ENCODE measurements at places on chromosomes 2 and 18.

DNA sequence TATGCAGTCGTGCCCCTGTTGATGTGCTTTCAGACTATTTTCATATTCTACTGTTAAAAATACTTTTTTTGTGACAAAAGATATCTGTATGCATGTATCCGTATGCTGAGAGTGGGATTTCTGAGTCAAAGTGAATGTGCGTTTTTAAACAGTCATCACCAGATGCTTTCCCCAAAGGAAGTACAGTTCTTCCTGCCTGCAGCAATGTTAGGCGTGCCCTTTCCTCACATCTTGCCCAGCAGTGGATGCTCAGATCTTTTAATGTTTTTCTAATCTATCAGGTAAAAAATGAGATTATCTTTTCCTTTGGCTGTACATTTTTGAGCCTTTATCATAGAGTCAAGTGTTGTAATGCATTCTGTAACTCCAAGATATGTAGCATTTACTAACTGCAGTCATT is 111.7 kb downstream of the PTPRM start:
- DNase-seq = no peak

DNA sequence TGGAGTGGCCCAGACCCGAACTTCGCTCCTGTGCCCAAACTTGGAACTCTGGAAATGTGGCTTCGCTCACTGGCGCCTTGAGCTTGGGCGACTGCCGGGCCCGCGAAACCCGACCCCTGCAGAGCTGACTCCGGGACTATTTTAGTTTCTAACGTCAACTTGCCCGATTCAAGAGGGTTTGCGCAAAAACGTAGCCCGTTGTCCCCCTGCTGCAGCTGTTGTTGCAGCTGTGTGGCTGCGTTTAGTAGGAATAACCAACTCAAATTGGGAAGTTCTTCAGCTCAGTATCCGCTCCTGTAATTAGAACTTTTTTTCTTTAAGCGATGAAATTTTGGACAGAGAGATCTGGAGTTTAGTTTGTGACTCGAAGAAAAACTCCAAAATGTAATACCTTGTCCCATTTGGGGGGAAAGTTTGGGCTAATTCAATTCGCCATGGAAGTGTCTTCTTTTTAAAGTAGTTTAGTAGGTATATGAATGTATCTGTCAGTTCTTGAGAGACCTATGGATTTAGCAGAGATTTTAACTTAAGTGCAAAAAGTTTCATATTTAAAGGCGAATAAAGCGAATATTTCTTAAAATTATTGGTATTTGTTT is 559 bp downstream of the MYL12A start:
- DNase-seq = no peak

DNA sequence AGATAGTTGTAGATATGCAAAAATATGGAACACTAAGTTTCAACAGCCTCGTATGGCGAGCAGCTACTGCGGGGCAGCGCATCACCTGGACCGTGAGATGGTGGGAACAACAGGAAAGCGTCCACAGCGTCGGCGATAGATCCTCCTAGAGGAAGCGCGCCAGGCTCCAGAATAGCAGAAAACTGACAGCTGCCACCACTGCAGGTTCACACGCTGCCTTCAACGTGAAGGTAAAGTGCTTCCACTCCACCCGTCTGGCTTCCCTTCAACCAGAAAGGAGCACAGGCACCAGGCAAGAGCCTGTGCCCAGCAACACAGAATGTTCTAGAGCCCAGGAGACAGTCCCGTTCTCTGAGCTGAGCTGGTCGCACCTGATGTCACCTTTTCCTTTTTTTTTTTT is 20.0 kb downstream of the FBXO48 start:
- DNase-seq = no peak

DNA sequence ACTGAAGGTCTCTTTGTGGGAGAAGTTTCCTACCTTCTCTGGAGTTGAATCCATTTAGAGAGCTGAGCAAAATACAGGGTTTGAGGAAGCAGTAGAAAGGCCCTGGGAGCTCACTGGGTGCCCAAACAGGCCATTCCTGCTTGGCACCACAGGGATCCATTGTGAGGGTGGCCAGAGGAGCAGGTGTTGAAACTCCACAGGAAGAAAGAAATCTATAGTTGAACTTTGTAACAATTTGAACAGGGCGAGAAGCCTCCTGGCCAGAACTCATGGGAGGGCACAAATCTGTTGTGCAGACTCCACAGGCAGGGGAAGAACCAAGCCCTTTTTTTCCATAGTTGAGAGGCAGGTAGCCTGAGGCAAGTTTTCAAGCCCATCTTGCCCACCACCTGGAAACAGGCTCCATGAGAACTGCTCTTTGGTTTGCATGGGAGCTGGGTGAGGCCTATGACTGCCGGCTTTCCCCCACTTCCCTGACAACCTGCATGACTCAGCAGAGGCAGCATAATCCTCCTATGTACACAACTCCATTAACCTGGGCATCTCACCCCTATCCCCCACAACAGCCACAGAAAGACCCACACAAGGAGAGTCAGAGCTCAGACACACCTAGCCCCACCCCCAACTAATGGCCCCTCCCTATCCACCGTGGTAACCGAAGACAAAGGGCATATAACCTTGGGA is 1053.0 kb downstream of the TSN start:
- DNase-seq = no peak

DNA sequence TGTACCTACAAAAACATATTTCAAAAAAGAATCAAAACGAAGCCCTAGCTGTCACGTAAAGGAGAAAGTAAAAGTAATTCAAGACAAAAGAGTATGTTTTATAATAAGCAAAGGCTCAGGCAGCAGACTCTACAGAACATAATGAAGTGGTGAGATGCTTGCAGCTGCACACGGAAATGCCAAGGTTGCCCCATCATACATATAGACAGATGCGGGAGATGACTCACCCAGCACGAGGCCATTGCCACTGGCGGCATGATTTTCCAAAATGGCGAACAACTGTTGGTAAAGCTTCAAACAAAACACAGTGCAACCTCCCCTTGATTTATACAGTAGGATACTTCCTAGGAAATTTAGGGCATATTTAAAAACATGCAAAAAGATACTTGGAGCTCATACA is 26.0 kb upstream of the C1QL2 start:
- no peak for DNase-seq

DNA sequence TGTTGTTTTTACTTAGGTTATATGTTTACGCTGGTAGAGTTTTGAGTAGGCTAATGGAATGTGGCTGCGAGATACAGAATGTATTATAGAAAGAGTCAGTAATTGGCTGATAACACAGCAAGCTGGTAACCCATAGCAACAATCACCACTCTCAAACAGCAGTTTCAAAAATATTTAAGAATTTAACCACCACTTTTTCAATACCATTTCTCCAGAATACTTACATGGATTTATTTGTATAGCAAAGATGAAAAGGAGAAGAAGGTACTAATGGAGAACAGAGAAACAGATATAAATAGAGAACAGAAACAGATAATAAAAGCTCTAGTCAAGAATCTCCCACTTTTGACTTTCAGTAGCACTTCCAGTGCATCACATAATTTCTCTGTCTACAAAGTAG is 188.3 kb upstream of the SLC39A10 start:
- no peak for DNase-seq

DNA sequence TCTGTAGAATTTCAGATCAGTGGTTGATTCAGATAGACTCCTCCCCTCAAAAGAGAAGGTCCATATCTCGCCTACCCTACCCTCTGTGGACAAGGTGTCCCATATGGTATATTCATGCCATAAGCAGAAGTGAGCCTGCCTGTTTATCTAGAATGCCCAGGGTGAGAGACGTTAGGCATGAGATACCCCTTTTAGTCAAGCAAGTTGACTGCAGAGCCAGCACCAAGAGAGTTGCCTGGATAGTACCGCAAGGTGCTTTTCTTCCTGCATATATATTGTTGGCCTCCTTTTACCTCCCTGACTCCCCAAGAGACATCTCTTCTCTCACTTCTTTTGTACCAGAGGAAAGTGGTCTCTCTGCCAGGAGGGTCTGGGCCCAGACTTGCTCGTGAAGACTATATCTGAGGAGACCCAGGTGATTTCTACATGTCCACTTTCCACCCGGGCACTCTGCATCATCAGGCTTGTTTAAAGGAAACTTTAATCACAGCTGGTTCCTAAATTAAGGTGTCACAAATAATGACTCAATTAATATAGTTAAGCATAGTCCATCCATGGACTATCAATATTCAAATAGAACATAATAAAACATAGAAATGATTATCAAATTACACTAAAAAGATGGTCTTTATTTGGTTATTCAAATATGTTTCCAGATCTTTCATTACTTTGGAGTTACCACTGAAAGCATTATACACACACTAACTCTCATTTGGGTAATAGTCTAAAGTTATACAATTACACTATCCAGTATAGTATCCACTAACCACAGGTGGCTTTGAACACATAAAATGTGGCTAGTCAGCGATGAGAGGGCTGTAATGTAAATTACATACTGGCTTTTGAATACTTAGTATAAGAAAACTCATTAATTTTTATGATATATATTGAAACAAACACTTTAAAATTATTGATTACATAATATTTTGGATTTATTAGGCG is 4.1 kb downstream of the ITGA4 start:
- no peak for DNase-seq

- DNase-seq = no peak
These were observed 38.5 kb downstream of the ANO7 start for GRCh38 chr2:241226723-241227572.

DNA sequence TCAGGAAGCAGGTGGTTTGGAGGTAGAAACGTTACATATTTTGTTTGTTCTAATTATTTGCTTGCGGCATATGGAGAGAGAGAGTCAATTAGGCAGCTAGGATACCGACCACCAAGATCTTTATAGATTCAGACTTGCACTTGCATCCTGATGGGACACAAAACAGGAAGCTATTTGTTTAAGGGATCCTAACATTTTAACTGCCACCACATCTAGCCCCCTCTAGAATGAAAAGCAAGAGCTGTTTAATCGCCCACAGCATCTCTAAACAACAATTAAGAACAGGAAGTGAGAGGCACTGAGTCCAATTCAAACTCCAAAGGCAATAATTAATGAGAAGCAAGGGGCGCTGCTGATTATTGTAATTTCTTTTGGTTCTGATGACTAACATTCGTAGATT is 182.0 kb upstream of the LINC00305 start:
- DNase-seq = no peak

- no peak for DNase-seq
These were observed 1771.3 kb upstream of the LRRTM1 start for GRCh38 chr2:82075875-82076274.

DNA sequence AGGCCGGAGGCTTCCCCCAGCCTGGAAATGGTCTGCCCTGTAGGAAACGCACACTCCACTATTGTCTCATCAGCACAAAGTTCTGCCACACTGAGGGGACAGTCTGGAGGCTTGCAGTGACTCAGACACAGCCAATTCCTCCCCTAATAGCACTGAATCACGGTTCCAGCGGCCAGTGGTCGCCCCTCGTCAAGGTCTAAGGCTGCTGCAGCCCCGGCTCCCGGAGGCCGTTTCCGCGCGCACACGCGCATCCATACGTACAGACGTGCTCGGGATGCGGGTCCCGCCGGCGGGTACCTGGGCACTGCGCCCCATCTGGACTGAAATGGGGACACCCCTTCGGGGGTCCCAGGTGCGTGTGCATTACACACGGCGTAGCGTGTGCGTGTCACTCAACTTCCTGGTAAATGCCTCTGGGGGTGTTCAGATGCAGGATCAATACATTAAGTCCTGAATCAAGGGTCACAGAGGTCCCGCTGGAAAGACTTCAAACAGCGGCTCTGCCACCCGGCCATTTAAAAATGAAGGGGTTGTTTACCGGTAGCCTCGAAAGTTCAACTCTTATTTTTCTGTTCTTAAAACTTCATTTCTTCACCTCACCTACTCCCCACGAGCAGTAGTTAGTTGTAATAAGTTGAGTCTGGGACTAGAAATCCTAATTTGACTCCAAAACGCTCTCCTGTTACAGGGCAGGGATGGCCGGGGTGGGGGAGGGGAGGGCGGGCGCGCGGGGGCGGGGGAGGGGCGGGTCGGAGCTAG is 572 bp upstream of the ZNF516 start:
- no peak for DNase-seq

DNA sequence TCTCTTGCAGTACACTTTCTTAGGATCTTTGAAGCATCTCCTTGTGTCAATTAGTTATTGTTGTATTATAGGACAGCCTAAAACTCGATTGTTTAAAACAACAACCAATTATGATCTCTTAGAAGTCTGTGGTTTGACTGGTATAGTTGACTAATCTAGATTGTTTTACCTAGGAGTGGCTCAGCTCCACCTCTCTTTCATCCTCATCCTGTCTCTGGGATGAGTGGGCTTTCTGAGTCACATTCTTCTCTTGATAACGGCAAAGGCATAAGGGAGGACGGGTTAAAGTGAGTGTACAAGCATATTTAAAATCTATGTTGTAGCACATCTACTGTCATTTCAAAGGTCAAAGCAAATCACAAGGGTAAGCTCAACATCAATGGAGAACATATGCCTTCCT is 102.3 kb upstream of the GULP1 start:
- no peak for DNase-seq

DNA sequence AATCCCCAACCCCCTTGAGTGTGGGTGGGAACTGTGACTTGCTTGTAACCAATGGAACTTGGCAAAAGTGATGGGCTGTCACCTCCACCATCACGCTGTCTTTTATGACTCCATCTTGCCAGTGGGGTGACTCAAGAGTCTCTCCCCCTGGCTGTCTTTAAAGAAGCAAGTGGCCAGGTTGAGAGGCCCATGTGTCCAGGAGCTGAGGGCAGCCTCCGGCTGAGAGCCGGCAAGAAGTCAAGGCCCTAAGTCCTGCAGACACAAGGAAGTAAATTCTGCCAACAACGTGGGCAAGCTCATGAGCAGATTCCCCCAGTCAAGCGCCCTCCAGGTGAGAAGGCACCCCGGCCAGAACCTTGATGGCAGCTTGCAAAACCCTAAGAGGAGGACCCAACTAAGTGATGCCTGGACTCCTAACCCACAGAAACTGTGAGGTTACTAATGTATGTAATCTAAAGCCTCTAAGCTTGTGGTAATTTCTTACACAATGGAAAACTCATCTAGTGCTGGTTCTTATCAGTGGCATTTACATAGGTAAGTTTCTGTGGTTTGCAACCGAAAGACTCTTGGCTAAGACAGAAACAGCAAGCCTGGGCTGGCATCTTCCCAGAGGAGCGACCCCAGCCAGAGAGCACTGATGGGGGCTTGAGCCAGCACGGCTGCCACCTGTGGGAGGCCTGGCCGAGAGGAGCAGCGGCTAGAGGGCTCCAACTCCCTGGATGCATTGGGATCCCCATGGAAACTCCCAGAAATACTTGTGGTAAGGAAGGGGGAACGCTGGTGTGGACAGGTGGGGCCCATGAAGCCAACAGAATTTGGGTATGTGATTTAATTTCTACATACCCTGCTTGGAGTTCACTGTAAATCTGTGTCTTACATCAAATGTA is 49.3 kb downstream of the CIB4 start:
- no peak for DNase-seq

DNA sequence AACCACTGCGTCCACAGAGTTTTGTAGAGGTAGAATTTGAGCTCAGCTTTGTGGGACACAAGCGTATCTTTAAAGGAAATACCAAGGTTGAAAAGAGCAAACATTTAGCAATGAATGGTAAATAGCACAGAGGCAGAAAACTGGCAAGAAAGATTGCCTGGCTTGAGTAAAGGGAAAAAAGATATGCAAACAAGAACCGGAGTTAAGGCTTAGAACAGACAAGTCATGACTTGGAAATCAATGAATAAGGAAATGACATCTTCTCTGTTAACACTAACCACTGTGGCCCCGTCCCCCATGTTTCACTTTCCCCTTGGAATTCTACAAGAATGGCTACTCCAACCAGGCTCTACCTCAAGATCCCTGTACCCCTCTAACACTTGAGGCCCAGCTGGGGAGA is 3.8 kb downstream of the STAM2 start:
- no peak for DNase-seq

GRCh38 chr2:183536290-183536689 is 412.0 kb downstream of the NUP35 start:
- no peak for DNase-seq

Measured in GM04504 (cell line).